NCI-H187 (cell line): ENCODE measurements at places on chromosomes 3 and 15.

DNA sequence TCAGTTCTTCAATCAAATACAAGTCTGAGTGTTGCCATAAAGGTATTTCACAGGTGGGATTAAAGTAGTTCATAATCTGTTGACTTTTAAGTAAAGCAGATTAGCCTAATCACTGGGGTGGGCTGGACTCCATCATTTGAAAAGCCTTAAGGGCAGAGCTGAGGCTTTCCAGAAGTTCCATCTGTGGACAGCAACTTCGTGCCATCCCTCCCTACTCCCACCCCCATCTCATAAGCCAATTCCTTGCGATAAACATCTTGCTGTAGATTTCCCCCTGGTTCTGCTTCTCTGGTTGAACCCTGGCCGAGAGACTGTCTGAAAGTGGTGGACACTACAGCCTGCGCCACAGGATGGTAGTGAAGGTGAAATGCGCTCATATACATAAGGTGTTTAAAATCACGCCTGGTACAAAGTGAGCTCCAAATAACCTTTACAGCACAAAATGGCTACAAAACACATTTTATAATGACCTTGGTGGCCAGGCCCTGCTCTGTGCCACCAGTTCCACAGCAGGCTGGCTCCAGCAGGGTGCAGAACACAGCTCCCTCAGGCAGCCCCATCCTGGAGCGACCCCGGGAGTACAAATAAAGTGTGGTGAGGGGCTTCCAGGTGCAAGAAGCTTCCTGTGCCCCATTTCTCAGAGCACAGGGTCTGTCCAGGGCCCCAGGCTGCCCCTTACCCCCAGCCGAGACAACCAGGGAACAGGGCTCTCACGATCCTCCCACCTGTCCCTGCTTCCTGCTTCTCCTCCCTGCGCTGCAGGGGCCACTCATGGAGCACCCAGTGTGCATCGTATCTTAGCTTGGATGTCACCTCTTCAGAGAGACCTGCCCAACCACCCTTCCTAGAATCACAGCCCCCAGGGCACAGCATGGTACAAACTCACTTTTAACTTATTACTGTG lies 25.8 kb upstream of the GATA2 start:
- DNase-seq = no peak

GRCh38 chr15:72724028-72724427 lies 38.0 kb downstream of the BBS4 start:
- no peak for DNase-seq

DNA sequence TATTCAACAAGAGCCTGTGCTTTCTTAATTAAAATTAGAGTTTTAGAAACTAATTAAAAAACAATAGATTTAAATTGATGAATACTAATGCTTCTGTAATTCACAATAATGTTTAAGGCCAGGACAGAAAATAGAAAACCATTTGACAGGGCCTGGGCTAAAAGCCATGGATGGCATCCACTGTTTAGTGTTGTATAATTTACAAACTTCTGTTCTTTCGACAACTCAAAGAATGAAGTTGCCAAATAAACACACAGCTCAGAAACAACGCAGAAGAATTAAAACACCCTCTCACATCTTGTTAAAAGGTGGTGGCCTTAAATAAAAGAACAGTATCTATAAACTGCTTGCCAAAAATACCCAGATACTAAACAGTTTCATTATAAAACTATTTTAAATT lies 347.5 kb downstream of the MECOM start:
- DNase-seq = no peak

DNA sequence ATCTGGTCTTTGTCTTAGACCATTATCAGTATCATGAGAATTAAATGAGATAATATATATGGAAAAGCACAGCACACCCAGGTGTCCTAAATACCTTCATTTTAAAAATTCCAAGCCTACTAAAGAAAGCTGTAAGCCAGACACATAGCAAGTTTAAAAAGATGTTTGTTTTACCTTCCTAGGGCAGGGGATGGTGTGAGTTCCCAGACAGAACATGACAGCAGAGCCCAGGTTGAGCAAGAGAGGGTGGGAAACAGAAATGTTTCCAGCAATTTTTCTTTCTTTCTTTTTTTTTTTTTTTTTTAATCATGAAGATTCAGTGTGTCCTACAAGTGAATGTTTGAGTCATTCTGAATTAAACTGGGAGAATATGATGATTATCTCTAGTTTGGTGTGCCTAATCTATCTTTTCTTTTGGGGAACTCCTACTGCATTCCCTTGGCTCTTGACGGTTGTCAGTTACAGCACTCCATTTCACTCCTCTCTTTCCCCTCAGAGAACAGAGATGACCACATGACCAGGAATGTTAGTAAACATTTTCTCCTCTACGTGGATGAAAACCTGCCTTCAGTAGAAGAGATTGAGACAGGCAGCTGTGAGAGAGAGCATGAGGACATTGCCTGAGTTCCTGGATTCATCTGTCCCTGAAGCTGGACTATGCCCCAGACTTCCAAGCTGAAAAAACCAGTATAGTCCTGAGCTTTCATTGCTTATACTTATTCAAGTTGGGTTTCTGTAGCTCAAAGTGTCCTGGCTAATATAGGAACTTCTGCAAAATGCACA lies 54.5 kb upstream of the ARL14 start:
- DNase-seq = no peak

GRCh38 chr3:117531078-117531767 lies 821.6 kb downstream of the TUSC7 start:
- no peak for DNase-seq

GRCh38 chr3:124862006-124862405 lies 25.2 kb downstream of the ITGB5 start:
- no peak for DNase-seq

DNA sequence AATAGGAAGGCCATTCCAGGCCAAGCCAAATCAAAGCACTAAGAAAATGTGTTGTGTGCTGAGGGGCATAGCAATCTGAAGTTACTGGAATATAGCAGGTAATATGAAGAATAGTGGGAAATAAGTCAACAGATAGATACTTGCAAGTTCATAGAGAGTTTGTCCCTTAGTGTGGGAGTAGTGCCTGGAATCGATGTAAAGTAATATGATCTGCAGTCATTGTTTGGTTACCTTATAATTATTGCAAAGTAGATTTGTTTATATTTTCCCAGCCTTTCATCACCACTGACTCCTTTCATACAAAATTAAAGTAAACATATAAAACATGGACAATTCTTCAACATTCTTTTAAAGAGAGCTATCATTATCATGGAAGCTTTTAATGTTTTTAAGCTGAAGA lies 420.9 kb upstream of the NECTIN3 start:
- no peak for DNase-seq

DNA sequence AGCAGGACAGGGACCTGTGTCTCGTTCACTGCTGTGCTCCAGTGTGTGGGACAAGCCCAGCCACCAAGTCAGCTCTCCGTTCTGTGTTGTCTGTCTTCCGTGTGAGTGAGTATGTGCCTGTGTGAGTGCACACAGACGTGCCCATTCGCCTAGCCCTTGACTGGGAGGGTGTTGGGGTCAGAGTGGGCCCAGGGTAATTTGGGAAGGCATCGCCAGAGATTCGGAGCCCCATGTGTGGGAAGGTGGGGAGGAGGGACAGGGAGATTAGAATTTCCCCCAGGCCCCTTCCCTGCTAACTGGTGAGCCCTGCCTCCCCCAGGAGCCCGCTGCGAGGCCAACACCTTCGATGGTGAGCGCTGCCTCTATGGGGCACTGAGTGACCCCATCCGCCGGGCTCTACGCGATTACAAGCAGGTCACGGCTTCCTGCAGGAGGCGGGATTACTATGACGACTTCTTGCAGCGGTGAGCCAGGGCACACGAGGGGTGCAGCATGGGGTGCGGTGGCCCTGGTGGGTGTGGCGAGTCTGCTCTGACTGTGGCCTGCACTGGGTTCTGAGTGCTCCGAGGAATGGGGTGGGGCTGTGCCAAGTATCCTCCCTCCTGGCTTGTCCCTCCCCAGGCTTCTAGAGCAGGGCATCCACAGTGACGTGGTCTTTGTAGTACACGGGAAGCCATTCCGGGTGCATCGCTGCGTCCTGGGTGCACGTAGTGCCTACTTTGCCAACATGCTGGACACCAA lies 3.1 kb downstream of the ABTB1 start:
- no peak for DNase-seq

DNA sequence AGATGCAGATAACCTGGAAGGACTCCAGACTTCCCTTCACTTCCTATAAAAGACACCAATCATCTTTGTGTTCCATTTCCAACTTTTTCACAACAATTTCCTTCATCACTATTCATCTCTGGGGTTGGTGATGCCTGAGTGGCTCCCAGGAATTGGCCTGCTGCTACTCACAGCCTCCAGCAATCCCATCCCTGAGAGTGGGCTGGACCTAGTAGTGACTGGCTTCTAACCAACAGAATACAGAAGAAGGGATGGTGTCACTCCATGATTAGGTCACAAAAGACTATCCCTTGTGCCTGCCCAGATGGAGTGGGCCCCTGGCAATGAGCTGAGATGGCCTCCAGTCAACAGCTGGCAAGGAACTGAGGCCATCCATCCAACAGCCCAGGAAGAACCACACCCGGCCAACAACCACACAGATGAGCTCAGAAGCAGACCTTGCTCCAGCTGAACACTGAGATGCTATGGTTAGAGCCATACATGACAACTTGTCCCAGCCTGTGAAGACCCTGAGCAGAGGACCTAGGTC lies 20.9 kb downstream of the OCA2 start:
- no peak for DNase-seq

- DNase-seq = no peak
Observed at GRCh38 chr15:27686369-27686768, 412.7 kb downstream of the OCA2 start.

- DNase-seq = no peak
Observed at GRCh38 chr3:36097209-36097608, 283.1 kb upstream of the STAC start.

GRCh38 chr3:39409514-39410136 lies 3.1 kb downstream of the RPSA start:
- no peak for DNase-seq

DNA sequence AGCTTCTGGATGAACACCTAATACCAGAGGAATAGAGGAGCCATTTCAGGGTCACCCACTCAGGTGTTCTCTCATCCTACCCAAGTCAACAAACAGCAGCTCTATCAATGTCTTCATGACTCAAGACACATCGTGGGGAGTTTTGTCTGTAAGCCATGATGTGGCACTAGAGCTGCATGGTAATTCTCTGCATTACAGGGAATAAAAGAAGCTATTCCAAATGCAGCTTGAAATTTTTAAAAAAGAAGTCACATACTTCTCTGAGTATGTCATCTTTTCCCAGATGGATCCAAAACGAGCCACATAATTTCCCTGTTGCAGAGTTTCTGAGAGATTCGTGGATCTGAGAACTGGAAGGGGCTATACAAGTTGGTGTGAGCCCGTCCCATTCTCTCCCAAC lies 6.1 kb upstream of the THSD4 start:
- no peak for DNase-seq

GRCh38 chr3:163328680-163329079 lies 1749.6 kb downstream of the SI start:
- no peak for DNase-seq

GRCh38 chr3:70386846-70387245 lies 74.4 kb upstream of the MDFIC2 start:
- DNase-seq = no peak

DNA sequence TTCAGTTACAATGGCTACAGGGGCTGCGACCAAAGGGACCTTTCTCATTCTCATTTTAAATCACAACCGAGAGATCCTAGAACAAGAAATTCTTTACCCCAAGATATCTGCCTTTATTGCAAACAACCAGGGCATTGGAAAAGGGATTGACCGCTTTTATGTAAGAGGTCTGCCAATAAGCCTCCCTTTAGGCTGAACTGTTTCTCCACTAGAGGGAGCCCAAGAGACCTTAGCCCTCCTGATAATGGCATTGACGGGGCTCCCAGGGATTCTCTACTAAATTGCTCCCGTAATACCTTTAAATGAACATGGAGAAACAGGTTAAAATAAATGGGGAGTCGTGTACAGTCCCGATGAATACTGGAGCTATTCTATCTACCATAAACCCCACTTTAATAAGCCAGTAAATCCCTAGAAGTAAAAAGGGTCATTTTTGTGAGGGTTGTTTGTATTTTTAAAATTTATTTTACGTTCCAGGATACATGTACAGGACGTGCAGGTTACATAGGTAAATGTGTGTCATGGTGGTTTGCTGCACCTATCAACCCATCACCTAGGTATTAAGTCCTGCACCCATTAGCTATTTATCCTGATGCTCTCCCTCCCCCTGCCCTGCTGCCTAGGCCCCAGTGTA lies 7.5 kb upstream of the IGSF10 start:
- DNase-seq = no peak

- DNase-seq = no peak
Observed at GRCh38 chr15:76393614-76394013, 57.0 kb downstream of the ISL2 start.

DNA sequence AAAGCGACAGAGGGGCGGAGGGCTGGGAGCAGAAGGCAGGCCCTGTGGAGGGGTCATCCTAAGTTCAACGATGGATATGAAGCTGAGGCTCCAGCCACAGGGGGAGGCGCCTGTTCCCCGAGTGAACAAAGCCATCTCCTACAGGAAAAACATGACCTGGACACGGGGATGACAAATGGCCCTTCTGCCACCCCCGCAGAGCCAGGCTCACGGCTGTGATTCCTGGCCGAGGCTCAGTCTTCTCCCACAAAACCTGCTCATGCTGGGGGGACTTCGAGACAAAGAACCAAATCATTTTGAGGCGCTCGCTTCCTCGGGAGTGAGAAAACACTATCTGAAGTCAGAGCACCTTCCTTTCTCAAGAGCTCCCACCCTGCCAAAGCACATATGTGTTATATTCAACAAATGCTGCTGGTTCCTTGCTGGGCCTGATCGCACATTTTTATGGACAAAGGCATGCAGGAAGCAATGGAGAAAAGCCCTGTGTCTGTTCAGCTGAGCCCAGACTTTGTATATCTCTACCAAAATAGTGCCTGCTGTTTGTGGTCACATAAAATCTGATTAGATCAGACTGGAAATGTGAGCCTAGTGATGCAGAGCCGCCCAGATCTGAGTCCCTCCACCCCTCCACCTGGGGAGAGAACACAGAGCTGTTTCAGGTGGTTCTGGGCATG lies 5.6 kb downstream of the RBP1 start:
- peak; percentile 21 for DNase-seq

DNA sequence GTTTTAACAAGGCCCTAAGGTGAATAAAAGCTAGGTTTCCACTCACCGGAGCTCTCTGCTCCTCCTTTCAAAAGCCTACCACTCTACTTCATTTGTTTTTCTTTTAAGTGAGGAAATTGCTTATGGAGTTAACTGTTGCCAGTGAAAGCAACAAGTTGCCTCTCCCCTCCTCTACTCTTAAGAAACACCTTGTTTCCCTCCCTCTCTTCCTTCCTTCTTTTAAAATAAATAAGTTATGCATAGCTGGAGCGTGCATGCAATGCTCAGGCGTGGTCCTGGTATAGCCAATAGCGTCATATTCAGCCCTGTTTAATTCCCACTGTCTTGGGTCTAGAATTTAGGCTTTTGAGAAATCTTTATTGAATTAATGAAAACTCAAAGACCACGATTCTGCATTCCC lies 101.1 kb upstream of the IGF1R start:
- no peak for DNase-seq

DNA sequence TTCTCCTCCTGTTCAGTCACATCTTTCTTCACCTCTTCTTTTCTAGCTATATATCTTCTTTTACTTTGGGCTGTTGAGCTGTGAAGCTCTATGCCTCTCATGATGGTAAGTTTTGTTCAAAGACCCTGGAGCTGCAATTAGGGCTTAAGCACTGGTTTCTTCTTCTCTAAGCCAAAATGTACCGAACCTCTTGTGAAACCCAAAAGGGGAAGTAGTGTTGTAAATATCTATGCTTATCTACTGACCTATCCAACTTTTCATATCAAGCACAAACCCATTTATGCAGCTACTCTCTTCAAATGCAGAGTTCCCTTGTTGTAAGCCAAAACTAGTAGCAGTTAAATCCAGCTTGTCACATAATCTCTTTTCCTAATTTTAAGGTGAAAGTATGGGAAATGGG lies 123.6 kb upstream of the CD96 start:
- DNase-seq = no peak
